ENCODE measurements at places on chromosomes 16 and 17. TPM values are rescaled to one million over a fixed set of nuclear protein-coding genes. Genes with fewer than 3 reads are reported as not detected.

GRCh38 chr16:74862743-74863244, 88.2 kb upstream of the FA2H start:
- DNase-seq, result peak; percentile 83

IRX3 gene
- total RNA-seq, result not detected

HERPUD1 gene
- total RNA-seq, result 45.1 TPM

DNA sequence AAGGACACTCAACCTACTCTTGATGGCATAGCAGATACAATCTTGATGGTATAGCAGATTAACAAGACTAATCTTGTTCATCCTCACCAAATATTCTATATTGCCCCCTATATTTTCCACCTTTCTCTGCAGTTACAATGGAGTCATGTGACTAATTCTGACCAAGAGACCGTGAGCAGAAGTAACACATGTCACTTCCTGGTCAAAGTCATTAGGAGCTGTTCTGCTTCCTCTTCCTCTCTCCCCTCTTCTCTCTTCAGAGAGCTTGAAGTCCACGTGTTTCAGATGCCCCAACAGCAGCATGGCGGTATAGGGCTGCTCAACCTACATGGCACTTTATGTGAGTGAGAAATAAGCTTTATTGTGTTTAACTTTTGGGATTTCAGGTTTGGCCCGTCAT, 55.3 kb upstream of the ERCC4 start:
- no peak for DNase-seq

KNOP1 gene
- 19.2 TPM for total RNA-seq

GRCh38 chr17:59876107-59876506, 16.6 kb downstream of the TUBD1 start:
- no peak for DNase-seq

WSB1 gene
- total RNA-seq, result 53.2 TPM

- peak; percentile 29 for DNase-seq
Observed at GRCh38 chr16:66717112-66717675, 20.7 kb upstream of the CMTM4 start.

- DNase-seq, result no peak
Observed at GRCh38 chr16:4859900-4860255, 12.6 kb downstream of the UBN1 start.

DNA sequence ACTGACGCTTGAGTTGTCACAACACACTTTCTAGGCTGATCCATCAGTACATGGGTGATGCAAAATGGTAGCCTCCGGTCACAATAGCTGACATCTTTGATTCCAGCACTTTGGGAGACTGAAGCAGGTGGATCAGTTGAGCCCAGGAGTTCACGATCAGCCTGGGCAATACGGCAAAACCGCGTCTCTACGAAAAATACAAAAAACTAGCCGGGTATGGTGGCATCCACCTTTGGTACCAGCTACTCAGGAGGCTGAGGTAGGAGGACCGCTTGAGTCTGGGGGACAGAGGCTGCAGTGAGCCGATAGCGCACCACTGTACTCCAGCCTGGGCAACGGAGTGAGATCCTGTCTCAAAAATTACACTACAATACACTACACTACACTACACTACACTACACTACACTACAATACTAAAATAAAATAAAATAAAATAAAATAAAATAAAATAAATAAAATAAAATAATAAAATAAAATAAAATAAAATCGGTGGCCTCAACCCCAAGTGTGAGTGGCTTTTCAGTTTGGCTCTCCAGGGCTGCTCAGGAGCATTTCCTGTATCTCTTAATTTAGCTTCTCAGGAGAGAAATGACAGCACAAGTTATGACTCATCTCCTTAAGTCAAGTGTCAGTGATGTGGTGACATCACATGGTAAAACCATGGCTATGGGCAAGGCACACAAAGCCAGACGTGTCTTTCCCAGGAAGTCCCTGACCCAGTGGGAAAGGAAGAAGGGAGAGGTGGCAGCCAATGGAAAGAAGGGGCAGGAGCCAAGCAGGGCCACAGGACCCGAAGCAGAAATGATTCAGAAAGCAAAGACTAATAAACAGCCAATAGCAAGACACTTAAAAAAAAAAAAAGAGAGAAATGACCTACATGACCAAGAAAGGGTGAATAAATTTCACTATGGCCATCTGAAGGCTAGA, 75.3 kb upstream of the TBC1D3K start:
- peak; percentile 75 for DNase-seq

DRG2 gene
- total RNA-seq, result 46.0 TPM

DNA sequence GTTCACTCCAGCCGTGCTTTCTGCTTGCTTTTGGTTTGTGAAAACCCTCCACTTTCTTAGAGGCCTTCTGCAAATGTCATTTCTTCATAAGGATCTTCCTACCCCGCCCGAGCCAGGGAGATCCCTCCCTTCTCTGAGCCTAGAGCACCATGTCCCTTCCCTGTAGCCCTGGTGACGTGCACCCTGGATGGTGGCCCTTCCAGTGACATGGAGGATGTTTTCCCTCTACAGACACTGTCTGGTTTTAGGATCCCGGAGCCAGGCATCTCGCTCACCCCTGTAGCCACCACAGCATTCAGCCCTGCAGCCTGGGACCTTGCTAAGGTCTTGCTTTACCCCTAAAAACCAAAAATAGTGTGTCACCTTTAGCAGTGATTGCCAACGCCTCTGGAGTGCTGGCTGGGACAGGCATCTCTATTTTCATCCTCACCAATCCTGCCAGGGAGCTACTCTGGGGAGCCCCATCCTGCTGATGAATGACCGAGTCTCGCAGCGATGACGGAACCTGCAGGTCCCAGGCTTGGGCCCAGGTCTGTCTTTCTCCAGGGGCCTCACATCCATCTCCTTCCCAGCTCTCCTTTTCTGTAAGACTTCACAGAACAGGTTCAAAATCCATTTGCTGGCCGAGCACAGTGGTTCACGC, 394.1 kb upstream of the TNRC6C start:
- no peak for DNase-seq

SLC13A2 gene
- not detected for total RNA-seq
